ELR (cell line): ENCODE measurements at places on chromosomes 4 and X.

DNA sequence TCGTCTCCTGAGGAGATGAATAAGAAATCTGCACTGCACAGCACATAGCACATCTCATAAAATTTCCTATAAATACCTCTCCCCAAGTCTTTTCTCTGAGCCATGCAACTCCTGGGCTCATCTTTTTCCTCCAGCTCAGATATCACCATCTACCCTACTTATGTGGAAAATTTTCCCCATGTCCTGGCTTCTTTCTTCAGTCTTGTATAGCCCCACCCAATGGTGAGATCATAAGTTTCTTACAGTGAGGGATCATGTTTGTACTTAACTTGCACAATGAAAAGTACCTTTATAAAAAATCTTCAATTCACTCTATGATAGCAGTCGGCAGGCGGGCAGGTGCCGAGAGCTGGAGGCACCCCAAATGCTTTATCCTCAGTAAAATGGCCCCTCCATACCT is 198.6 kb upstream of the S100G start:
- DNase-seq: no peak

DNA sequence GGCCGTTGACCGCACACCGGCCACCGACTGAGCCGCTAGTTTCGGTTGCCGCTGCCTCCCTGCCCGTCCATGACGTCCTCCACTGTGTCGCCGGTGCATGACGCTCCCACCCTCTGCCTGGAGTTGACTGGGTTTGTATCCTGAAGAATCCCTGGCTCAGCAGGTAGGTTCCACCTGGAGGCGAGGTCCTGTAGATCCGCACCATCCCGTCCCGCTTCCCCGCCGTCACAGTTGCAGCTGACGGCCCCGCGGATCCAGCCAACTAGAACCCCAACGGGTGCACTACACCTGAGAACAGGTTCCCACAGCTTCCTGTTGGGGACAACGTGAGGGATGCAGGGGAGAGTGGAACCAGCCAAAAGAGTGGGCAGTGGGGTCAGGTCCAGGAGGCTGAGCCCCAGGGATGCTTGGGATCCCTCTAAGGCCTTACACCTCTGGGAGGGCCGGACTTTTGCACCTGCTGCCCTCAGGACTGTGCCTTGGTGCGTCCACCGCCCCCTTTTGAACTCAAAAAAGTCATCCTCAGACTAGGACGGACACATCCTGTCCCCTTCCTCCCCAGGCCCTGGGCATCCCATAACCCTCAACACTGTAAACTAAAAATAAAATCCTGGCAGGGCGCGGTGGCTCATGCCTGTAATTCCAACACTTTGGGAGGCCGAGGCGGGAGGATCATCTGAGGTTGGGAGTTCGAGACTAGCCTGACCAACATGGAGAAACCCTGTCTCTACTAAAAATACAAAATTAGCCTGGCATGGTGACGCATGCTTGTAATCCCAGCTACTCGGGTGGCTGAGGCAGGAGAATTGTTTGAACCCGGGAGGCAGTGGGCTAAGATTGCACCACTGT is 1.1 kb upstream of the SLBP start:
- no peak for DNase-seq

DNA sequence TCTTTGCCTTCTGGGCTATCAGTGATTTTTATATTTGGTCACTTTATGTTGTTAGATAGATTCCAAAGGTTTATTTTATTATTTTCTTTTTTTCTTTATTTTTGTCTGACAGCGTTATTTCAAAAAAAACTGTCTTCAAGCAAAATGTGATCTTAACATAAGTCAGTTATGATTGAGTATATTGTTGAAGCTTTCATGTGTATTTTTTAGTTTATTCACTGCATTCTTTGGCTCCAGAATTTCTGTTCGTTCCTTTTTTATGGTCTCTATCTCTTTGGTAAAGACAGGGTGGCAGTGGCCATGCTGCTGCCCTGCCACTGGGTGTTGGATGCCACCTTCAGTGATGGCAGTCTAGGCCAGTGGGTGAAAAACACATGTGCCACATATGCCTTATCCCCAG is at the start of gene MAGEC3:
Gene MAGEC3, plus strand, starts transcription at position 301 of the 400 bp plus-strand sequence. Its CDS starts 0 bp downstream, at position 301.
- DNase-seq: no peak

GRCh38 chrX:120517936-120518335 is 42.8 kb downstream of the CUL4B start:
- DNase-seq: peak; percentile 82

GRCh38 chr4:80006935-80007744 is 65.9 kb downstream of the ANTXR2 start:
- DNase-seq: no peak

DNA sequence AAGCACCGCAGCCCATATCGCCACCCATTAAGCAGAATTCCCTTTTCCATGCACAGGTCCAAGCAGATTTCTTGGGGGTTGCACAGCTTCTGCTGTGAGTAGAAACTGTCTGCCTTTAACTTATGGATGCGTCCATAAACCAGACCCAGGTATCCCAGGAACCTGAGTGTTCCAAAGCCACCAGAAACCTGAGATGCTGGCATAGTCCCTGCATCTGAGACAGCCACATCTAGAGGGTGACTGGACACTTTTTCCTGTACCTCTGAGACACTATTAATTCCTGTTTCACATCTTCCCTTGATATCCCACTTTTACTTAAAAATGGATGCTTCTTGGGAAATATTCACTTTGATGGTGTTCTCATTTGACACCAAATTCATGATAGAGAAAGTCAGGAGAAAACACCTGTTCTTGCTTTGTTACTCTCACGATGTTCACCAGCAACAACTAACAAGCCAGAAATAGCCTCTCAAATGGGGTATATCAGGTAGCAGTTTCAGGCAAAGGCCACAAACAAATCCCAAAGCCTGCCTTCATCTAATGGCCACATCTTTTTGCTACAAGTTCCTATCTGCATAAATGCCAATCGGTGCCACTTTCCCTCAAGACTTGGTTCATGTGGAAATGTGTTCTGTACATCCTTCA is 45.5 kb upstream of the PRDX4 start:
- no peak for DNase-seq

- DNase-seq: peak; percentile 32
These were observed 50.8 kb downstream of the DTHD1 start for GRCh38 chr4:36332023-36332781.

DNA sequence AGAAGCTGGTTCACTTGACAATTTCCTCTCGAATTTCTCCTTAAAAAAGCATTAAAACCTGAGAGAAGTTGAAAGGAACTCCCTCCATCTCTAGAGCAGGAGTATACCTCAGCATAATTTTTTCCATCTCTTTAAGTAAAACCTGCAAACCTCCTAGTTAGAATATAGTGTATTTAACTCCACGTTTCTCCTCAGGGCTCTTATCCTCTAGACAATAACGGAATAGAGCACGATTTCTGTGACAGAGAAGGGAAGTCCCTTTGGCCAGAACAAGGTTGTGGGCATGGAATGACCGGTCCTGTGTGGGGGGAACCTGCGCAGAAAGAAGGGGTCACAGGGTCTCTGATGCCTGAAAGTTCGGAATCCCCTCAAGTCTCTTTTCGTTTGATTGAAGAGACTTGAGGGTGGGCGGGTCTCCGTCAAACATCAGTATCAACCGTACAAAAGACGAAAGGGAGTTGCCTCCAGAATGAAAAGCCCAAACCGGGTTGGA is 697 bp downstream of the ZNF280C start:
- peak; percentile 21 for DNase-seq

DNA sequence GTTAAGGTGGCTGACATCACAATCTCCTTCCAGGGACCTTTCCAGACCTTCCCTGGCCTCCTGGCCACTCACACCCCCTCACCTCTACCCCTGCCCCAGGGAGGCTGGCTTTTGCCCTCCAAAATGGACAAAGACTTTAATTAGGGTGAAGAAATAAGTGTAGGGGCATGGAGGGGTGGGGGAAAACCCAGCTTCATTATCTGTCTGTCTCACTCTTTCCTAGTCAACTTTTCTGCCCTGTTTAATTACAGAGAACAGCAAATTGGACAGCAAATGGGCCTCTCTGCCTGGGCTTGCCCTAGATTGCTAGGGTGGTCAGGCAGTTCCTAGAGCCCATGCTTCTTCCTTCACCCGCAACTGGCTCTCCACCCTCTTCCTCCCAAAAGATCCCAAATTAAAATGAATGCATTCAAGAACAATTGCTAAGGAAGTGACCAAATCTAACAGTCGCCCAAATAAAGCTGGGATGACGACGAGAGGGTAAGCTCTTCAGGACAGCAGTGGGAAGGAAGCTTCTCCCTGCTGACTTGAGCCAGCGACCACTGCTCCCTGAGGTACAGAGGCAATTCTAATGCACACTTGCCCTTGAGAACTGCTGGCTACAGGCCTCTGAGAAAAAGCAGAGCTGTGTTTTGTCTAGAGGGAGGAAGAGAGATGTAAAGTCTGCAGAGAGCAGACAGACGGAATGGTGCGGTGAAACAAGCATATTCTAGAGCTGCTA is 12.4 kb downstream of the RAI2 start:
- no peak for DNase-seq

DNA sequence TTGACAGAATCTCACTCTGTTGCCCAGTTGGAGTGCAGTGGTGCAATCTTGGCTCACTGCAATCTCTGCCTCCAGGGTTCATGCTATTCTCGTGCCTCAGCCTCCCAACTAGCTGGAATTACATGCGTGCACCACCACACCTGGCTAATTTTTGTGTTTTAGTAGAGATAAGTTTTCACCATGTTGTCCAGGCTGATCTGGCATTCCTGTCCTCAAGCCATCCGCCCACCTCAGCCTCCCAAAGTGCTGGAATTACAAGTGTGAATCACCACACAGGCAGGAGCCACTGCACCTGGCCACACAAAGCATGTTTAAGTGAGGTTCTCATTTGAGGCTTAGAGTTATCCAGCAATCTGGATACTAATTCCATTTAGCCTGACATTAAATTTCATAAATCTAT is 180.9 kb upstream of the GRID2 start:
- DNase-seq: no peak

DNA sequence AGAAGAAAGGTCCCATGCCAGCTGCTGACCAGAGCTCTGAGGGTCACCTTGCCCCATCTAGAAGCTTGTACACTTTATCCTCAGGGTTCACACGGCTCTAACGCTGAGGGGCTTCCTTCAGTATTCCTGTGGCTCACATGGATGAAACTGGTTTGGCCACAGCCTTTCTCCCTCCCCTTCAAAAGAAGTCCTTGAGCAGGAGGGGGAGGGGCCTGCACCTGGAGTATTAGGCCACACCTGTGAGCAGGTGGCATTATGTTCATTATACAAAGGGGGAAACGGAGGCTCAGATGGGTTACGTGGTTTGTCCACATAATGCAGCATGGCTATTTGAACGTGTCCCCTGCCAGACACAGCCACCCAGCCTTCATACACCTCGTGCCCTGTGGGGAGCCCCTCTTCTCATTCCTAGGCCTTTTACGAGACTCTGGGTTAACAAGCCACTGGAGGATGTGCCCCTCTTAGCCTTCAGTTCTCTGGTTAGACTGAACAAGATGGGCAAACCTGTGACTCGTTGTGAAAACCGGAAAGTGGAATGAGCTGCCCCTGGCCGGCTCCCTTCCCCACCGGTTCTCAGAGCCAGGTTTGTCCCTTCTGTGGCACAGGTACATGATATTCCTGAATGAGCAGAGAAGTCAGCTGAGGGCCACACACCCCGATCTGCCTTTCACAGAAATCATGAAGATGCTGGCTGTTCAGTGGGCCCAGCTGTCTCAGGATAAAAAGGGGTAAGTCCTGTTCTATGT is 27.2 kb upstream of the JAKMIP1 start:
- no peak for DNase-seq

- no peak for DNase-seq
These were observed 143.9 kb downstream of the SCFD2 start for GRCh38 chr4:53221832-53222480.

DNA sequence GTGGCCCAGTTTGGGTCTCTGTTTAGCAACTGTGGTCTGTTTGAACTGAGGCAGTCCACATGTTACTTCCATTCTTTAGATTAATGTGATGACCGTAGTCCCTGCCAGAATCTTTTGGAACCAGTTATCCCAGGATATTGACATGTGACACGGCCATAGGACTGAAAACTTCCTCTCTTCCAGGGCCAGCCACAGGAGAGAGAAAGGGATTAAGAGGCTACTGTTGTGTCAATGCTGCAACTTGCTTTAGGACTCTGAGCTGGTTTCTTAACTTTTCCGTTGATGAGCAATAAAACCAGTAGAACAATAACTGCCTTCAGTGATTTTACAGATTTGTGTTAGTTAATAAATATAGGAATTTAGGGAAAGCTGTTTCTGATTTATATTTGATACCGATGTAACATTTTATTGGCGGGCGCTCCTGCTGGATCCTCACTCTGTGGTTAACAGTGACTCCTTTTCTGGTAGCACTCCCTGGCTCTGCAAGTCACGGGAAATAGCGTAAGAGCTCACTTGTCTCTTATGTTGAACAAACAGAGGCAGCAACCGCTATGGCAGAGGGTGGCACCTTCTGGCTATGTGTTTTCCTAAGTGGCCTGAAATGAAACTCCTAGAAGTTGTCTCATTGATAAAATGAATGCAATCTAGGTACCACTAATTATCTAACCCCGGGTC is 2.5 kb downstream of the TENM3 start:
- no peak for DNase-seq

GRCh38 chr4:139042981-139043460 is 27.4 kb downstream of the NOCT start:
- DNase-seq: no peak

GRCh38 chr4:139978692-139979091 is 175.3 kb downstream of the MAML3 start:
- no peak for DNase-seq

GRCh38 chr4:3766036-3766784 is at the start of gene ADRA2C:
TSS of gene ADRA2C (plus strand) at chr4:3766385. CDS start at chr4:3766607, 222 bp downstream.
- DNase-seq: no peak

DNA sequence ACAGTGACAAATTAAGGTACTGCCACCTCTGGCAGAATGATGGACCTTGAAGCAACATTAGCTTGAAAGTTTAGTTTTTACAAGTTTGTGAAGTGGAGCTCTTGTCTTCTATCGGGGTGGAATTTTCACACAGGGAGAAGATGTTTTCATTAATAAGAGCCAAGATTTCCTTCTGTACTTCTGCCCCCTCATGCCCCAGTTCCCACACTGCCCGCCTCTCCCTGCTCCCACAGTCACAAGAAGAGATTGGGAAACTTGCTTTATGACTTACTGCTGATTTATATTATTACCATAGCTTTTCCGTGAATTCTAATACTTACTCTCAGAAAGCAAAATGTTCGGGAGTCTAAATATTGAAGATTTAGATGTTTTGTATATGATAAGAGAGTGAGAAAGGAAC is 539.8 kb upstream of the ARX start:
- DNase-seq: no peak

- peak; percentile 69 for DNase-seq
These were observed 128.4 kb upstream of the TBC1D9 start for GRCh38 chr4:140884431-140885058.

- DNase-seq: peak; percentile 51
These were observed 3.5 kb downstream of the GNRHR start for GRCh38 chr4:67750691-67751090.

GRCh38 chr4:68176904-68177303 is 47.2 kb upstream of the TMPRSS11F start:
- no peak for DNase-seq

DNA sequence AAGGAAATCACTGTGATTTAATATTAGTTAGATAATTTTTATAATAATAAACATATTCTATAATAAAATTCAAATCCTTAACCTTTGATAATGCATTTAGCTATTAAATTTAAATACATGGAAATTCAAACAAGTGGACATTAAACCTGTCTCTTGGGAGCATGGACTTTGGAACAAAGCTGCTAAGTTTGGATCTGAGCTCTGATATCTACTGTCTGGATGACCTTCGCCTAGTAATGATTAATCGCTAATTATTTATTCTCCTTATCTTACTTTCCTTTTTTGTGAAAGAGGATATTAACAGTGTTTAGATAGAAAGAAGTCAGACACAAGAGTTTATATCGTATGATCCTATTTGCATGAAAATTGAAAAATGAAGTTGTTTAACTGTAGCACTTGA is 980.9 kb downstream of the FSTL5 start:
- no peak for DNase-seq
